ENCODE measurements at places on chromosomes 12 and 14. TPM values are rescaled to one million over a fixed set of nuclear protein-coding genes. Genes with fewer than 3 reads are reported as not detected.

TCHP gene
- total RNA-seq = 7.5 TPM

PTGR2 gene
- total RNA-seq = 6.9 TPM

TPPP2 gene
- 0.22 TPM for total RNA-seq

CLEC2D gene
- total RNA-seq = 0.29 TPM

CEBPE gene
- total RNA-seq = not detected

LACRT gene
- not detected for total RNA-seq

PLXNC1 gene
- 1.8 TPM for total RNA-seq

NFATC4 gene
- total RNA-seq = 6.0 TPM

PRIMA1 gene
- not detected for total RNA-seq

TMEM229B gene
- 0.20 TPM for total RNA-seq

BBOF1 gene
- 0.95 TPM for total RNA-seq

SSPN gene
- total RNA-seq = 23.0 TPM

SHMT2 gene
- 50.4 TPM for total RNA-seq

DEPDC4 gene
- total RNA-seq = not detected

CHMP4A gene
- total RNA-seq = 13.6 TPM

ENDOU gene
- not detected for total RNA-seq

PIANP gene
- not detected for total RNA-seq

RDH12 gene
- not detected for total RNA-seq

INF2 gene
- total RNA-seq = 13.8 TPM
